ENCODE measurements at places on chromosomes 2 and 18.

DNA sequence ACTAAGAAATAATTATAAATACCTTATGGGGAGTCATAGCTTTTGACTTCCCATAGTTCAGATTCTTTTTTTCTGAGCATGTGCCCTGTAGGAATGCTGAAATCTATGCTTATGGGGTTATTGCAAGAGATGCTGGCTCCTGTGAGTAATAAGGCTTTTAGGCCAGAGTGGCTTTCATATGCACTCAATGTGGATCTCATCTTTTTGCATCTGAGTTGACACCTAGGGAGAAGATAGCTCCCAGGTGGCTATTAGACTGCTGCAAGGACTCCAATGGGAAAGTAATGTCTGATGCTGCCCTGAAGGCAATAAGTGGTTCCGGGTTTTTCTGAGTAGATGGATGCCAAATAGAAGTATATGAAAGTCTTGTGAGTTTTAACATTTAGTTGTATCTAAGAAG, 21.0 kb downstream of the DNAH6 start:
- DNase-seq: no peak

DNA sequence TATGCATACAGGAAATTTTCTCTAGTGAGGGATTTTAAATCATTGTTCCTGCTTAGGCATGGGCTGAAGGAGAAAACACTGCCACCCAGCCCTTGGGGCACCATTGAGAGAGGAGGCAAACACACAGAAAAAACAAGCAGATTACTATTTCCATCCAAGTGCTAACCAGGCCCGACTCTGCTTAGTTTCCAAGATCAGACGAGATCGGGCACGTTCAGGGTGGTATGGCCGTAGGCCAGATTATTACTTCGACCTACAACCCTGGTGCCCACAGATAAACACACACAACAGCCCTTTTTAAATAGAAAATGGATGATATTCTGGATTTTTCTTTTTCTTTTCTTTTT, 45.4 kb upstream of the RHOB start:
- no peak for DNase-seq

- DNase-seq: no peak
These were observed 52.6 kb downstream of the CXCR4 start for GRCh38 chr2:136065384-136065783.

DNA sequence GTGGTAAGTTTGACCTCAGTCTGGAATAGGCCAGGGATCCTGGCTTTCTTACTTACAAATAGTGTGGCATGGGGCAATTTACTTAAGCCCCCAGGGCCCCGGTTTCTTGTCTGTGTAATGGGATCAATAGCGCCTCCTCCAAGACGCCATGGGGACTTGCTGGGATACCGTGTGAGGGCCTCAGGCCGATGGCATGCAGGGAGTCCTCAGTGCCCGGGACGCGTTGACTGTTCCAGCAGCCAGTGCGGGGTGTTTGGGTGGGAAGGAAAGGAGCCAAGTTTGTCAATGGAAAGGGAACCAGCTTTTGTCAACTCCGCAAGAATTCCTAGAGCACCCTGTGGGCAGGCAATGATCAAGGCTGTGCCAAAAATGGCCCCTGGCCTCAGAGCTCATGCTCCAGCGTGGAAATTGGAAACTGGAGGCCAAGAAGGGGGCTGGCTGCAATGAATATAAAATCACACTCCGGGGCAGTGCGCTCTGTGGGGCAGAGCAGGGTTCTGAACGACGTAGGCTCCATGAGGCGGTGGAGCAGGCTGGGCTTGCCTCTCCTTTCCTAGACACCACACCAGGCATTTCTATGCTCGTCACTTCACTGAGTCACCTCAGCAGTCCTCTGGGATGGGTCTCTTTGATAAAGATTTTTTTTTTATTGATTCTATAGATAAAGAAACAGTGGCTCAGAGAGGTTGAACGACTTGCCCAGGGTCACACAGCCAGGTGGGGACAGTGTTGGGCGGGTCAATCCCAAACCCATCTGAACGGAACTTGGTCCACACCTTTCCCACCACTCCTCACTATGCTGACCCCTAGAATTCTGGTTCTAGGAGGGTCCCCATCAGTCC, 56.7 kb upstream of the ASAP2 start:
- DNase-seq: no peak

- DNase-seq: no peak
These were observed 62.3 kb upstream of the MYO3B start for GRCh38 chr2:170115501-170116229.

DNA sequence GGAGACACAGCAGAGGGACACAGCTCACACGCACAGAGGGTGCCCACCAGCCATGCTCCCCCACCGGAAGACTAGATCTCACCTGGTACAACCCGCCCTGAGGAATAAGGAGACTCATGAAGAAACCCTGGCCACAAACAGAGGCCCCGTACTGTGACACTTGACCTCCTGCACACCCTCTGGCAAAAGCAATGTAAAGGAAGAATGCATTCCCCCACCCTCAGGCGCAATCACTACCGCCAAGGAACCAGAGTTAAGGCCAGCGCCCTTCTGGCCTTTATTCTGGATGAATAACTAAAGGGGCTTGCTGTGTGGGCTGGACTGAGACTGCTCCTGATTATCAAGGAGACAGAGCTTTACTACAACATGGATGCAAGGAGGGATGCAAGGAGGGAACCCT, 509.2 kb upstream of the SPHKAP start:
- no peak for DNase-seq

- no peak for DNase-seq
These were observed 31.2 kb upstream of the RMP24 start for GRCh38 chr18:35941299-35941698.

- no peak for DNase-seq
These were observed 23.3 kb downstream of the PLEK start for GRCh38 chr2:68388358-68388757.

DNA sequence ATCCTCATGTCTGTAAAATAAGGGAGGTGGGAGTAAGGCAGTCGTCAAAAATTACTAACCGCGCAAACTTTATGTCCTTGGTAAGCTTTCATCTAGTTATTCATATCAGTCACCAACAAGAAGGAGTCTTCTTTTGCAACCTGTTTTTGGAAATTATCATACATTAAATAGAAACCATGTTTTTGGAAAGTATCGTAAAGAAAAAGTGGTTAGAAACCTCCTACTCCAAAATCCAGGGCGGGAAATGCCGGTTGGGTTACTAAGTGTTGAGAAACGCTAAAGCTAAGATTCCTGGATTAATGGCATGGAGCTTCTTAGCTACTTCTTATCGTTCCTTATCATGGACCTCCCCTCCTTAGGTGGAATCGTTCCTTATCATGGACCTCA, 778 bp downstream of the BBS5 start:
- no peak for DNase-seq

DNA sequence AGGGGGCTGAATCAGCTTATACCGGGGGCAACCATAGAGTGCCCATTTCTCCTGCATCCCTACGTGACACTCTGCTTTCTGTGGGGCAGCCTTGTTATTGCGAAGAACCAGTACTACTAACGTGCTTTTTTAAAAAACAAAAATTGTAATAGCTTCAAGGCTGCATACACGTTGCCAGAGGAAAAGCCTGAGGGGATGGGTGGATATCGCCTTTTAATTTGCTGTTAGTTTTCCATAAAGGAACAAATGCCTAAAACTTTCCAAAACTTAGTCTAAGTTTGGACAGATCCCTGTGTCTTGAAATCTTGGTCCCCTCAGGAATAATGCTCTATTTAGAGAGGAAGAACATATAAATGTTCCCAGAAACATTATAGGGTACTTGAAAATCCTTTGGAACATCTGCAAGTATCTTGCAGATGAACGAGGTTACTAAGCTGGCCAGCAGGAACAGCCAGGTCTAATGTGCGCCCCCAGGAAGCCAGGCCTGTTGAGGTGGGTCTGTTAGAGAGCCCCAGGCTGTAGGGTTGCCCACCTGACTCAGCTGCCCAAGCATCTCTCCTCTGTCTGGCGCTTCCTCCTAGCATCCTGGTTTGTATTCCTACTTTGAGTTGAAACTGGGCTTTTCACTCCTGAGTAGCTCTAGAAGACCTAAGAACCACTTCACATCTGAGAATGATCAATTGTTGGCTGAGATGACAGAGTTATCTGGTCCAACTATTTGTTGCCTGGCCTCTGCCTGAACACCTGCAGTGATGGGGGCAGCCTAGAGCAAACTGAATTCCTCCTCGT, 96.9 kb downstream of the TGOLN2 start:
- no peak for DNase-seq

DNA sequence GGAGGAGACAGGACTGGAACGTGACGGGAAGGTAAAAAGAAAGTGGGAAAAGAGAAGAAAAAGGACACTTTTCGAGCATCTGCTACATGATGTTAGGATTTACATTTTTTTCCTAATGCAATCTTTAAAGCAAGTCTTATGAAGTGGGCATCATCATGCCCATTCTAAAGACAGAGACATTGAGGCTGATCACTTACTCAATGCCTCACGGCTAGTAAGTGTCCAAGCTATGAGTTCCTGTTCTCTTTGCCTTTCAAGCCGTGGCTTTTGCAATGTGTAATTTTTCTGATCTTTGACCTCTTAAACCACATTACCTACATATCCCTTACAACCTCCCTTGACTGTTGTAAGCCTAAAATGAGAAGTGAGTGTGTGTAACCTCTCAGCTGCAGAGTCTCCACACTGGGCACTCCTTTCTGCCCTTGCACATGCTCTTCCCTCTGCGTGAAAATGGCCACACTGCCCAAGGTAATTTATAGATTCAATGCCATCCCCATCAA, 649.2 kb downstream of the RNF144A start:
- DNase-seq: no peak

DNA sequence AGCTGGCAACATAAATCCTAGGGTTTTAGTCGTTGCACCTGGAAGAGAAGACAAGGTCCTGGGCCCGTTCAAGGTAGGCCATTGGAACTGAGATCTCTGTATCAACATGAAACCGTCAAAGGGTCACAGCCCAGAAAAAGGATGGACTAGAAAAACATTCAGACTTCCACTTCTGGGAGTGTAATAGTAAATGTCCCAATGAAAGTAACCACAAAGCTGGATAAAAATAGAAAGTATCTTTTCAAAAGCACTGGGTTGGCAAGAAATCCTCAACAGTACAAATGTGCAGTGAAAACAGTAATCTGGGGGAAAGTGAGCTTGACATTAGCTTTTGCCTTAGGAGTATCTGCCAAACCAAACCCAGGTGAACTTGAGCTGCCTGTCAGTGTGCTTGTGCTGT, 12.9 kb downstream of the CGREF1 start:
- DNase-seq: no peak

DNA sequence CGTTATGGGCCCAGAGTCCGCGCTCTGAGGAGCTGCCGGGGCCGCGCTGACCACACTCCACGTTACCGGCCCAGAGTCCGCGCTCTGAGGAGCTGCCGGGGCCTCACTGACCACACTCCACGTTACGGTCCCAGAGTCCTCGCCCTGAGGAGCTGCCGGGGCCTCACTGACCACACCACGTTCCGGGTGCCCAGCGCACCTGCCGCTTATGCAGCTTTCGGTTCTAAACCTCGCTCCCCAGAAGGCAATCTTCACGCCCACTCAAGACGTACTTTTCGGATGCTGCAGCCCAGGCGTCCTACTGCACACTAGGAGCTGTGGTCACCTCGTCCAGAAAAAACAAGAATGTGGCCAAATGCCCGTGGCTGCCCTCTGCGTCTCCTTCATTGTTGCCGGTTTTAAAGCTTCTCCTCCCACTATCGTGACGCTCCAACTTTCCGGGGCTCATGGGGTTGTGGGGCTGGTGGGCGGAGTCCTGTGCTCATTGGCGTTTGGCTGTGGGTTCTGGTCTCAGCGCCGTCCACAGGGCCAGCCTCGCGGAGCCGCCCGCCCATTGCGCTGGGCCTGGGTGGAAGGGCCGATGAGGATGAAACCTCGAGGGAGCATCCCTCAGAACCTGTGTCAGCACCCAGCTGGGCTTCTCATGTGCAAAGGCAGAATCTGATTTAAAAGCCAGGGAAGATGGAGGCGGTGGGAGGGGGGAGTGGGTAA, 11.9 kb downstream of the KCNG2 start:
- no peak for DNase-seq

- DNase-seq: peak; percentile 88
These were observed 79.4 kb upstream of the ZNF532 start for GRCh38 chr18:58785171-58785805.

DNA sequence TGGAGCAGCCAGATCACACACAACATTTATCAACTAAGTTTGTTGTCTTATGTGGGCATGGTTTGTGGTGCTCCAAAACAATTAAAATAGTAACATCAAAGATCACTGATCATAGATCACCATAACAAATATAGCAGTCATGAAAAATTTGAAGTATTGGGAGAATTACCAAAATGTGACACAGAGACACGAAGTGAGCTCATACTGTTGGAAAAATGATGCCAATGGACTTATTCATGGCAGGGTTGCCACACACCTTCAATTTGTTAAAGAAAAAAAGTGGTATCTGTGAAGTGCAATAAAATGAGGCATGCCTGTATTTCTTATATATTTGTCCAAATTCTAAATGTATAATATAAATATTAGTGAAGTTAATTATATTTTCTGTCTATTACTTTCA, 42.9 kb upstream of the CABYR start:
- no peak for DNase-seq

GRCh38 chr2:168633895-168634294, 168.5 kb upstream of the NOSTRIN start:
- DNase-seq: no peak

GRCh38 chr2:143428700-143429099, 299.5 kb downstream of the ARHGAP15 start:
- DNase-seq: no peak

GRCh38 chr2:39736640-39737039, 42.4 kb downstream of the THUMPD2 start:
- no peak for DNase-seq

- no peak for DNase-seq
These were observed 14.0 kb upstream of the RIF1 start for GRCh38 chr2:151395509-151396374.

- no peak for DNase-seq
These were observed 142.9 kb upstream of the NCKAP5 start for GRCh38 chr2:133711201-133711600.

GRCh38 chr2:241867776-241868420, 1.6 kb upstream of the RTP5 start:
- no peak for DNase-seq

GRCh38 chr2:153101187-153101586, 377.4 kb downstream of the RPRM start:
- no peak for DNase-seq

DNA sequence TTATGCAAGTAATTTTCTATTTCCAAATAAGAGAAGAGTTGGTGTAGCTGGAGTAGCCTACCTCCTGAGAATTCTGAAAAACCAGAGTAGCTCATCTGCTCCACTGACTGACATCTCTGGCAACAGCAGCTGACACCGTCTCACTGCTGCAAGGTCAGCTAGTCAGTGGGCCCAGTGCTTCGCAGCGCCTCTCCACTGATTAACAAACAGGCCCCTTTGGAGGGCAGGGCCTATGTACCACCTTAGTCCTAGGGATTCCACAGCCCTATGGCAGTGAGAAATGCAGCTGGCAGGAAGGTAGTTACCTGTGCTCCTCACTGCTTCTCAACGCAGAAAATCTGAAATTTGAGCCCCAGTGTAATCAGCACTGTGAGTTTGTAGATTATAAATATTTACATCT, 97.5 kb downstream of the DLGAP1 start:
- DNase-seq: no peak

- no peak for DNase-seq
These were observed 244.3 kb downstream of the OSR1 start for GRCh38 chr2:19114126-19114525.

- no peak for DNase-seq
These were observed at the start of gene CYP1B1 for GRCh38 chr2:38075507-38076151. TSS of gene CYP1B1 (minus strand) at chr2:38076151. CDS start at chr2:38075388, 763 bp downstream.
